H9 (cell line): ENCODE measurements at places on chromosomes 1 and 21. TPM values are rescaled to one million over a fixed set of nuclear protein-coding genes. Genes with fewer than 3 reads are reported as not detected.

GRCh38 chr1:200353232-200353631 lies 56.6 kb downstream of the ZNF281 start:
- no peak for DNase-seq
- no peak overlapping the region for H3K4me3 ChIP-seq
- H3K27me3 ChIP-seq = no peaks in the 10 kb centered on the region

GRCh38 chr1:117367046-117368025 lies at the start of gene MAN1A2:
Gene MAN1A2, plus strand, starts transcription at chr1:117367449. Its CDS starts 735 bp downstream, at chr1:117368184.
- H3K36me3 ChIP-seq = no peaks in the 10 kb centered on the region
- peak within 1 kb of the TSS; percentile 96 for H3K4me3 ChIP-seq
- peak; percentile 78 for DNase-seq
- peaks cover 7% of the 10 kb centered on the region; the same call in 1 of the 2 replicates for H3K4me1 ChIP-seq

DNA sequence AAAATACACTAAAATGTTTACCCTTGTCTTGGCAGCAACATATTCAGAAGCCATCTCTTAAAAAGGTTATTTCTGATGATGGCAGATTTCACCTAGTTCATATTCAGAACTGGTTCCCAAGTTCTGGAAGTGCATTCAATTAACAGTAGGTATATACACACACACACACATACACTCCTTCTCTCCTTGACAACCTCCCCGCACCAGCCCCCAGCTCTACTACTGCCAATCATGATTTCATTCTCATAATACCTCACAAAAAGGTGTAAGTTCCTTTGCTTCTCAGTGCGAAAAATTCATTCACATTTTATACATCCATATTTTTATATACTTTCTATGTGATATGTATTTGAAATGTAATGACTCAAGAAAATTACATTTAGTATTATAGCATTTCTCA lies 228.1 kb upstream of the ST6GALNAC5 start:
- no peak overlapping the region for H3K4me3 ChIP-seq
- no peaks in the 10 kb centered on the region for H3K36me3 ChIP-seq
- no peak overlapping the region for H3K27ac ChIP-seq
- DNase-seq = no peak
- no peaks in the 10 kb centered on the region for H3K4me1 ChIP-seq

DNA sequence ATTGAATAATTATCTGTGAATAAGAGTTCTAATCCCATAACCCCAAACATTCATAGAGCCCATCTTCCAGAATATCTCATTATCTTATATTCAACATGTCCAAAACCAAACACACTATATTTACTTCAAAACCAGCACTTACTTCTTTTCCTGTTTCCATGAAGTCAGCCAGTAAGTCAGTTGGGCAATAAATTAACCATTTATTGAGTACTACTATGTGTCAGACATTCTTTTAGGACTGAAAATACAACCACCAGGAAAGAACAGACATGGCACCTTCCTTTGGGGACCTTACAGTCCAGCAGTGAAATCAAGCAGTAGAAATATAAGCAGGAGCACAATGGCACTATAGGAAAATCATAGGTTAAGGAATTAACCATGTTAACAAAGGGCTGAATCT lies 8.8 kb downstream of the AK5 start:
- H3K4me3 ChIP-seq = no peak overlapping the region
- no peaks in the 10 kb centered on the region for H3K27me3 ChIP-seq
- no peak overlapping the region for H3K27ac ChIP-seq
- no peaks in the 10 kb centered on the region for H3K4me1 ChIP-seq

DNA sequence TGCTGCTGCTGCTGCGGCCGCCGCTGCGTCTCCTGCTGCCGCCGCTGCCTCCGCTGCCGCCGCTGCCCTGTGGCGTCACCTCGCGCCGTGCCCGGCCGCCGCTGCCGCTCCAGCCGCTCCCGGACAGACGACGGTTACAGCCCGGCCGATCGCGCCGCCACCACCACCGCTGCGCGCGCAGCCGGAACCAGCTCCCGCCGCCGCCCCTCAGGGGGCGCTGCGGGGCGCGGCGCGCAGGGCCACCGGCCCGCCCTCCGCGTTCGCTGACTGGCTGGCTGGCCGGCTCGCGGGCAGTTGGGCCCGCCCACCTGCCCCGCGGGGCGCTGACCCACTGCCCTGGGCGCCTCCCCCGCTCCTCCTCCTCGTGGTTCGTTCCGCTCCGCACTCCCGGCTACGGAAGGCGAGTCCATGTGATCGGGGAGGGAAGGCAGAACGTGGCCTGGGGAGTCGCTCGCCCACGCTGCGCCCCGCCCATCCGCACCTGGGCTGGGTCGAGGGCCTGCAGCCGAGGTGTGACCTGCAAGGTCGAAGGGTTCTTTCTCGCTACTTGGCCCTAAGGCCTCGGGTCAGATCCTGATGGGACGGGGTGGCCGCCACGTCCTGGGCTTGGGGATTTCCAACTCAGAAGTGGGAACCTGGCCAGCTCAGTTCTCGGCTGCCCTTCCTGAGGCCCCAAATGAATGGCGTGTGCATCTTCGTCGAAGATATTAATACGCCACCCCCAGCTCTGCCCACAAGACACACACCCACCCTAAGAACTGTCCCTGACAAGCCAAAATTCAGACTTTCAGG lies at the start of gene PTP4A2:
Gene PTP4A2 (minus strand): TSS at position 185 of the 792 bp plus-strand sequence. CDS start 19,303 bp downstream, outside the sequence.
- H3K27me3 ChIP-seq = no peaks in the 10 kb centered on the region
- peak within 1 kb of the TSS; percentile 98 for H3K4me3 ChIP-seq
- peaks cover 6% of the 10 kb centered on the region; the same call in 1 of the 2 replicates for H3K4me1 ChIP-seq
- H3K36me3 ChIP-seq = no peaks in the 10 kb centered on the region
- H3K27ac ChIP-seq = no peak within 1 kb of the TSS
- DNase-seq = peak; percentile 98

DNA sequence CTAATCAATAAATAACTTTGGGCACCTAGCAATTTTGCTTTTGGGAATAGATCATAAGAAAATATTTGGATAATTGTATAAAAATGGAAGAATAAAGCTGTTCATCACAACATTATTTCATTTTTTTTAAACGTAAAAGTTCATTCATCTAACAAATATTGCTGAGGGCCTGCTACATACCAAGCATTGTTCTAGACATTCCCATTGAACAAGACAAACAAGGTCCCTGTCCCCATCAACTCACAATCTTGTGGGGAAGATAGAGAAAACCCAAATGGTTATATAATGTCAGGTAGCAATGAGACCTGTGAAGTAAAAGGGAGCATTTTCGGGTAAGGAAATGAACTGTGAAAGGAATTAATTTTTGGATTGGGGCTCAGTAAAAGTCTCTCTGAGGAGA lies 54.0 kb upstream of the BEND5 start:
- DNase-seq = no peak
- no peaks in the 10 kb centered on the region for H3K27me3 ChIP-seq
- no peaks in the 10 kb centered on the region for H3K4me1 ChIP-seq
- H3K36me3 ChIP-seq = no peaks in the 10 kb centered on the region
- H3K27ac ChIP-seq = no peak overlapping the region

DNA sequence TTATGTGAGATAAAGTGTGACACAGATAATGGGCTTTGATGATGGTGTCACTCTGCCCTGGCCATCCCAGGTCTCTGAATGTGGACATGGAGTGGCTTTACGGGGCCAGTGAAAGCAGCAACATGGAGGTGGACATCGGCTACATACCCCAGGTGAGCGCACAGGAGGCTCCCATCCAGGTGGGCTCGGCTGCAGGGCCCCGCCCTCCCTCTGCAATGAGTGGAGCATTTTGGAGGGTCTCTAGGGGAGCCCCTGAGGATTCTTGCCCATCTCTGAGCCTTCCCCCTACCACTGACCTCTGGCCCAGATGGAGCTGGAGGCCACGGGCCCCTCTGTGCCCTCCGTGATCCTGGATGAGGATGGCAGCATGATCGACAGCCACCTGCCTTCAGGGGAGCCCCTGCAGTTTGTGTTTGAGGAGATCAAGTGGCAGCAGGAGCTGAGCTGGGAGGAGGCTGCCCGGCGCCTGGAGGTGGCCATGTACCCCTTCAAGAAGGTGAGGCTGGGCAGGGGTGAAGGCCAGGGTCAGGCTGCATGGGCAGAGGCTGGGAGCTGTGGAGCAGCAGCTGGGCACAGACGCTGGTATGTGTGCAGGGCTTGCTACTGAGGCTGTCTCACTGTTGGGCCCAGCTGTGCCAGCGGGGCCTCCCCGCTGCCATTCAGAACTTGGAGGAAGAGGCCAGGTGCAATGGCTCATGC lies 8.2 kb upstream of the MTFR1L start:
- no peak overlapping the region for H3K4me3 ChIP-seq
- no peaks in the 10 kb centered on the region for H3K4me1 ChIP-seq
- H3K36me3 ChIP-seq = peaks cover 43% of the 10 kb centered on the region
- DNase-seq = no peak
- no peak overlapping the region for H3K27ac ChIP-seq
- no peaks in the 10 kb centered on the region for H3K27me3 ChIP-seq

DNA sequence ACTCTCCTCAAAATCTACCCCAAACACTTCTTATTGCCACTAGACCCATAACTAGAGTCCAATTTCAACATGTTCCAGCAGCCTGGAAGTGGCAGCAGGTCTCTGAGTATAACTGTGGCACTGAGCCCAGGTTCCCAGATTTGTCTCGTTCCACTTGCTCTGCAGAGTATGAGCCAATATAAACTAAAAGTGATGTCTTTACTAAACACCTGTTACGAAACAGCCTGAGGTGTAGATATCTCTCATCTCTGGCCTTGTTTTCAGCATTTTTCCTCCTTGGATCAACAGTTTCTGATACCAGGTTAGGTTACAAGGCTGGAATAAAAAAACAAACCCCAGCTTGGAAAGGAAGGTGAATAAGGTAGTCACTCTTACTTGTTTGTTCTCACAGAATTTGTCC lies 25.2 kb upstream of the PRDX6 start:
- H3K27me3 ChIP-seq = no peaks in the 10 kb centered on the region
- H3K27ac ChIP-seq = no peak overlapping the region
- peaks cover 22% of the 10 kb centered on the region for H3K36me3 ChIP-seq
- no peak for DNase-seq
- H3K4me1 ChIP-seq = no peaks in the 10 kb centered on the region

GPR52 gene
- 0.28 and 0.33 TPM in 2 replicates for total RNA-seq

DLGAP3 gene
- 5.9 and 7.3 TPM in 2 replicates for total RNA-seq

AMY1C gene
- not detected in 2 replicates for total RNA-seq
